NCI-H2081 treated with DMSO at 0.1 percent for 48 hours (cell line): ENCODE measurements at places on chromosomes 2 and 18.

DNA sequence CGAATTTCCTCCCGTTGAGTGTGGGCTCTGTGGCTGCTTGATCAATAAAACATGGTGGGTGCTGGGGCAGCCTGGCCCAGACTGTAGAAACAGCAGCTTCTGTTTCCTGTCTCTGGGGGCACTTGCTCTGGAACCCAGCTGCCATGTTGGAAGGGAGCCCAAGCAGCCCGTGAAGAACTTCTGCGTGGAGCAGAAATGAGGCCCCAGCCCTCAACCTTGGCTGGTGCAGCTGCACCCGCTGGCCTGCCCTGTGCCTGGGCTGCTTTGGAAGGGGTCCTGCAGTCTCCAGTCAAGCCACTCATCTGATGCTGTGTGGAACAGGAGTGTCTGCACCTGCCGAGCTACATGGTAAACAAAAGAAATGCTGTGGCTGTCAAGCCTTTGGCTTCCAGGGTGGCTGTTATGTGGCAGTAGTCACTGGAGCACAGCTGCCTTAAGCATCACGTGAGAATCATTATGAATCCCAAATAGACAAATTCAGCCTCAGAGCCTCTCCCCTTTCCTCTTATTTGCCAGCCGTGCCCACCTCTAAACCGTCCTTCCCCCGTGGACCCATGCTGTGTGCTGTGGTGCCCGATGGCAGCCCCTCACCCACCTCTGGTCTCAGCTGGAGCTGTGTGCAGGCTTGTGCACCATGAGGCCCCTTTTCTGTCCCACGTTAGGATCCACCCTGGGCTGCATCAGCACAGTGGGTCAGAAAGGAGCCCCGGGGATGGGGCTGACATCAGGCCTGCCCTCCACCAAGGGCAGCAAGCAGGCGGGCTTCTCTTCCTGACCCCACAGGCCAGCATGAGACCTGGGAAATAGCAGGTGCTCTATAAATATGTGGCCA lies 134.0 kb upstream of the HDAC4 start:
- peak; percentile 2 for DNase-seq

- no peak for DNase-seq
Observed at GRCh38 chr18:40926679-40927078, 1028.4 kb upstream of the PIK3C3 start.

DNA sequence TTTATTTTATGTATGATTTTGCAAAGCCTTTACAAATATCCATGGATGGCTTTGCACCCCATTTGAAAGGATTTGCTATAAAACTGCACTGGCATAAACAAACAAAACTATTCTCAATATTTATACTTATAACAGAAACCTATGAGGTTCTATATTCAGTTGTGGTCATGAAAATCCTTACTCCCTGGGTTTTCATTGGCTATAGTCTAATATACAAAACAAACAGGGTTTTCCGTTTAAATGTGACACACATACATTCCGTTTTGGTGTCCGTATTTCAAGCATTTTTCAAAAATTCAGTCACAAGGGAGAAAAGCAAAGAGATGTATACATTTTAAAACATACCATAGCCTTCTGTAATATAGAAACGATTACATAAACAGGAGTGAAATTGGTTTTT lies 100.0 kb downstream of the TCF4 start:
- no peak for DNase-seq

DNA sequence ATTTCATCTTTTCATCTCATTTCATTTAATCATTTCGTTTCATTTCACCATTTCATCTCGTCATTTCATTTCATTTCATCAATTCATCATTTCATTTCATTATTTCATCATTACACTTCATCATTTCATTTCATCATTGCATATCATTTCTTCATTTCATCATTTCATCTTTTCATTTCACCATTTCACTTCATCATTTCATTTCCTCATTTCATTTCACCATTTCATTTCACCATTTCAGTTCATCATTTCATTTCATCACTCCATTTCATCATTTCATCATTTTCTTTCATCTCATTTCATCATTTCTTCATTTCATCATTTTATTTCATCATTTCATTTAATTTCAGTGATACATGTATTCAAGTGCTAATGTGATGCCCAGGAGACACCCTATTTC lies 127.1 kb downstream of the ANKRD30BL start:
- no peak for DNase-seq

GRCh38 chr18:54787121-54787520 lies 41.2 kb upstream of the RAB27B start:
- DNase-seq: no peak

DNA sequence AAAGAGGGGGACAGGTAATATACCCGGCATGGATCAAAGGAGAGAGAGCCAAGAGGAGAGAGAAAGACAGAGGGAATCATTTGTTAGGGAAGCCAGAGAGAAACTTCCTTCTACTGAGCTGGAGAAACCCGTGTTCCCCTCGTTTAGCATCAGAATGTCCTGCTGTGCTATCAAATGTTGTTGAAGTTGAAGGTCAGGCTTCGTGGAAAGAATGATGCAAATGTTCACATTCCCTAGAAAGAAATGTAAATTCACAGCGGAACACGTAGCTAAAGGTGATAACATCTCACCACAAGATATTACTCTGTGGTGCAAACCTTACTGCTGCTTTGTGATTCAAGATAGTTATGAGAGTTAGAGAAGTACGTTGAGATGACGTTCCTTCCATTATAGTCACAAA lies 258.1 kb downstream of the LNPK start:
- DNase-seq: no peak

- no peak for DNase-seq
Observed at GRCh38 chr18:48165111-48165866, 234.8 kb upstream of the SMAD2 start.

- no peak for DNase-seq
Observed at GRCh38 chr2:70620020-70620419, 66.4 kb upstream of the TGFA start.

GRCh38 chr2:2787301-2787907 lies 456.3 kb upstream of the MYT1L start:
- DNase-seq: no peak

GRCh38 chr2:42959234-42960001 lies 167.0 kb upstream of the HAAO start:
- no peak for DNase-seq

DNA sequence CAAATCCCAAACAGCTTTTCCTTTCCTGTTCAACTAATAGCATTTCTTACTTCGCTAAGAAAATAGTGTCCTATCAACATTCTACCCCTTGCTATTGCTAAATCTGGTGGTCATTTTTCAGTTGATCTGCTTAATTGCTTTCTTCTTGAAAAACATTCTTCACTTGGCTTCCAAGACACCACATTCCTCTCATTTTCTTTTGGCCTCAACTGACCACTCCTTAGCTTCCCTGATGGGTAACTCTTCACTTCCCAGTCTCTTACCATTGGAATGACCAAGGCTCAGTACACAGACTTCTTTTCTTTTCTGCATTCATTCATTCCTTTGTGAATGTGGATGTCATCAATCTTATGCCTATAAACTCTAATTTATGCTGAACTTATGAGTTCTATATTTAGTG lies 230.8 kb upstream of the CDH2 start:
- DNase-seq: no peak

DNA sequence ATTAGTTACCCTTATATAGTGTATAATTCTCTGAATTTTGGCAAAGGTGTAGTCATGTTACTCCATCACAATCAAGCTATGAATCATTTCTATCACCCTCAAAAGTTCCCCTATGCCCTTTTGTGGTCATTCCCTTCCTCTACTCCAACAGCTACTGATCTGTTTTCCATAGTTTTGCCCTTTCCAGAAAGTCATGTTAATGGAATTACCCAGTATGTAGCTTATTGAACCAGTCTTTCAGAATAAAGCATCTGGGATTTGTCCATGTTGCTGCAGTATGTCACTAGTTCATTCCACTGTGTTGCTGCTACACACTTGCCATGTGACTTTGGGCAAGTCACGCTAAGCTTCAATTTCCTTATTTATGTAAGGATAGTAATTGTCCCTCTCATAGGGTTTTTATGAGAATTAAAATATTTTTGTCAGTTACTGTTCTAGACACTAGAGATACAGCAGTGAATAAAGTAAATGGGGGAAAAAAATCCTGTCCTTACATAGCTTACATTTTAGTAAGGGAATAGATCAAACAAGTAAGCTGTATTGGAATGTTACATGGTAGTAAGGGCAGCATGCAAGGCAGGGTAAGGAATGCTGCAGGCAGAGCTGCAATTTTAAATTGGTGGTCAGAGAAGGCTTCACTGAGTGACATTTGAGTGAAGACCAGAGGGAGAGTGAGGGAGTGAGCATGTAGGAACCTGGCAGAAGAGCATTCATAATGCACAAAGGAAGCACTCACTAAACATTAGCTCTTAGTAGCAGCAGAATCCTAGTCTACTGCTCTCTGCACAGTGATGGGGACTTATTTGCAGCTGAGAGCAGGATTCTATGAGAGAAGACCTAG lies 80.3 kb upstream of the TSPYL6 start:
- DNase-seq: no peak

DNA sequence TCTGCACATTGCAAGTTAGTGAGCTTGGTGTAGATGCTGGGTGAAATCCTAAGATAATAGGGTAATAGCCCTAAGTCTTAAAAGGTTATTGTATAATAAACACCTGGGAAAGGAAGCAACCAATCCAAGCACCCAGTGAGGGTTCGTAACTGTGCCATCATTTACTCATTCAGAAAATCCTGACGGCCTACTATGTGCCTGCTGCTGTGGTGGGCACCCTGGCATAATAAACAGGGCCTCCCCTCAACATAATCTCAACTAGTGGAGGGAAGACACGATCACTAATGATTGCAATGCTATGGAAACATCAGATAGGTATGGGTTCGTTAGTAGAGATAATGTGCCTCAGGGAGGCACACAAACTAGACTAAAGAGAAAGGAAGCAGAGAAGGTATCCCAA lies 48.9 kb upstream of the CCDC85A start:
- no peak for DNase-seq

- DNase-seq: no peak
Observed at GRCh38 chr2:229740279-229740678, 25.9 kb upstream of the DNER start.

DNA sequence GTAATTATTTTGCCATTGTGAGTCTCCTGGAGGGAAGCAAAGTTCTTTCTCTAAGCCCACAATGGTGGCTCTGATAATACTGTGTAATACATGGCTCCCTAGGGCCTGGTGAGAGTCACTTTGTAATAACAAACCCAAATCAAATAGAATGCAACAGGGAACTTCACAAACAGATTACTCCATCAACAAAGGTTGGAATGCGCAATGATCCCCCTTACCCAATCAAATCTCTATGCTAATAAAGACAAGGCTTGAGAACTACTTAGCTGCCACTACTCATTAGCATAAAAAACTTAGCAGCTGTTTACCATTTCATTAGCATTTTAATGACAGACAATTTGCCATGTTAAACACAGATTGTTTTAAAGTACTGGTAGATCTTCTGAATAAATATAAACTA lies 285.6 kb upstream of the SESTD1 start:
- DNase-seq: no peak

GRCh38 chr2:239359196-239359912 lies 41.5 kb downstream of the HDAC4 start:
- DNase-seq: no peak

GRCh38 chr2:15911686-15912085 lies 28.7 kb upstream of the MYCN start:
- no peak for DNase-seq

DNA sequence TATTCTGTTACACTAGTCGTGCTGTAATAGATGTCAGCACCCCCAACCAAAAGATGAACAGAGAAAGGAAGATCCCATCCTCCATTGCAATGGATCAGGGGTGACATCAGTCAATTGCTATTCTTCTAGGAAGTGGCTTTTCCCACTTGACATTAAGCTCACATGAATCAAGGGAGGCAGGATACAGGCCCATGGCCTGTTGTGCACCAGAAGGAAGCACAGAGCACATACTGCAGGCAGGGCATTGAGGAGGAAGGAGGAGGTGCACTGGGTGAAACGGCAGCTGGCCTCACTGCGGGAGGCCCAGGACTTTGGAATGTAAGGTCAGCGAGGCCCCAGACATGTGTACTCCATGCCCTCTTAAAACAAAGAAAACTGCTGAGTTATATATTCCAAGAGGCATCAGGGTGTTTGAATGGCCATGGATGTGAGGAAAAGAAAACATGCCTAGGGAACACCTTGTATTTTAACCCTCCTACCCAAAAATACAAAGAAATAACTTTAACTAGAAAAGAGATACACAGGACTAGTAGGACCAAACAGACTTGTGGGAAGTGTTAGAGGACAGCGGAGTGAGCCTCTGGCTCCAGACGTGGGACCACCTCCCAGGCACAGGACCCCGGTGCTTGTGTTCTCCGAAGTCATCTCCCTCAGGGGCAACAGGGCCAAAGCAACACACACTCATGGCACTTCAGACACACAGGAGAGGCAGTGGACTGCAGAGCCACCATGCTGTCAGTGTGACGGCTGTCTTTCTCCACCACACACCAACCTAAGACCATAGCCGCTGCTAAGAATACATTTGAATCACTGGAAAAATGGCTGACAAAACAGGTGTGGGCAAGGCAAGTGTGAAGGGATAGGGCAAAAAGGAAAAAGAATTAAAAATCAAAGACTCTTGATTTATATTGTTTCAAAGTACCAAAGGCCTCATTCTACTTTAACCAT lies 51.4 kb upstream of the RIOK3 start:
- no peak for DNase-seq

- no peak for DNase-seq
Observed at GRCh38 chr18:5841518-5841917, 53.8 kb downstream of the TMEM200C start.

DNA sequence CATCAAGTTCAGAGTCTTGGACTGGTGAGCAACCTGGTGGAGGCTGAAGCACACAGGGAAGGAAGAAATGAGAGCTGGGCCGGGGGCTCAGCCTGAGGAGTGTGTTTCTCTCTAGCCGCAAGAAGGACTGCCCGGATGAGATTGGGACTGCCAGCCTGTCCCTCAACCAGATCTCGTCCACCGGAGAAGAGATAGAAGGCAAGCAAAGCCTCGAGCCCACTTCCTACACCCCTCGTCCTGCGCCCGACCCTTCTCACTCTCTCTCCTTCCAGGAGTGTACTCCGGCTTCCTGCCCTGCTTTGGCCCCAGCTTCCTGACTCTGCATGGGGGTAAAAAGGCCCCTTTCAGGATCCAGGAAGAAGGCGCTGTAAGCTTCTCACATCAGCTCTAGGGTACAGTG lies 26.2 kb downstream of the FER1L5 start:
- DNase-seq: no peak

GRCh38 chr2:96353606-96354101 lies 18.1 kb downstream of the NCAPH start:
- DNase-seq: no peak

DNA sequence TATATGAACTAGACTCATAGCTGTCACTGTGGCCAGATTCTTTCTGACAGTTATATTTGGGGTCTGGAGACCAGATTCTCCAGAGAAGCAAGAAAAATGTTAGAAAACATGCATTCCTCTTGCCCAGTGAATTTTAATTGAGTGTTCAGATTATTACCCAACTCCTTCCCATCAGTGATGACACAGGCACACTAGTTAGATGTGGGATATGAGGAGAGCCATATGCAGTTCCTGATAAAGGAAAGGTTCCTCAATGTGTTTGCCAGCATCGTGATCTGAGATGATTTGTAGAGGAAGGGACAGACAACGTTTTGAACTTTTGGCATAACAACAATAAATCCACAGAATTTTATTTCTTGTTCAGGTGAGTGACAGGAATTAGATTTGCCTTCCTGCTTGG lies 308.6 kb downstream of the PIEZO2 start:
- no peak for DNase-seq
